ENCODE measurements at places on chromosomes 3 and 15.

DNA sequence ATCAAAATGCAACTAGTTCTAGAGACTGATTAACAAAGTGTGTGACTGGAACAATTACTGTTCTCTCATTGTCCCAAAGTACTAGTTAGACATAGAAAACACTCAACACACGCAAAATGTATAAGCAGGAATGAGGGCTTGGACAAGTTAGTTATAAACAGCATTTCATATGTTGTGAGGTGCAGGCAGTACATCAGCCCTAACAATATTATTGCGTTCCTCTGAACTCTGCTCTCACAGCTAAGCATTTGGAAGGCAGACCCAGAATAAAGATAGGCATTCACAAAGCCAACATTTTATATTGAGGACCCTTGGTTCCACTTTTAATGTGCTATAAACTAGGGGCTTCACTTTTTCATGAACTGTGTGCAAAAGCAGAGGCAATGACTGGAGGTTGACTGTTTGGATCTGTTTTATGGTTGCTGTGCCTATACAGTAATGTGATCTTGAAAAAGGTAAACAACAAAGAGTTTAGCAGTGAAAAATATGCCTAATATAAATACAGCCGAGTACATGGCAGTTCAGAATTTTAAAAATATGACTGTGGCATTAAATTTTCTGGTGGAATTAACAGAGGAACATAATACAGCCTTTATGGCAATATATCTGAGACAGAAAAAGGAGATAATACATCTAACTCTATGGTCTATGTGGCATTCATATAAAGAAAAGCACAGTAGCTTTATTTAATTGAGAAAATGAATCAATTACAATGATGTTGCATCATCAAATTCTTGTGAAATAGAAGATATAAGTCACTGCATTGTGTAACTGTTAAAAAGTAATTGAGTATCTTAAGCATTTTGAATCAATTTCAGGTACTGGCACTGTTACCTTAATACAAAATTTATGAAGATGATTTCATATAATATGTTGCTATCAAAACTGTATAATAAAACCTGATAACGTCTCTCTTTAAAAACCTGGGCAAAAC, 80.0 kb upstream of the SKOR1 start:
- DNase-seq, result no peak

- DNase-seq, result no peak
Observed at GRCh38 chr3:18670759-18671158, 245.6 kb upstream of the SATB1 start.

- no peak for DNase-seq
Observed at GRCh38 chr3:2790266-2790815, 319.8 kb downstream of the IL5RA start.

DNA sequence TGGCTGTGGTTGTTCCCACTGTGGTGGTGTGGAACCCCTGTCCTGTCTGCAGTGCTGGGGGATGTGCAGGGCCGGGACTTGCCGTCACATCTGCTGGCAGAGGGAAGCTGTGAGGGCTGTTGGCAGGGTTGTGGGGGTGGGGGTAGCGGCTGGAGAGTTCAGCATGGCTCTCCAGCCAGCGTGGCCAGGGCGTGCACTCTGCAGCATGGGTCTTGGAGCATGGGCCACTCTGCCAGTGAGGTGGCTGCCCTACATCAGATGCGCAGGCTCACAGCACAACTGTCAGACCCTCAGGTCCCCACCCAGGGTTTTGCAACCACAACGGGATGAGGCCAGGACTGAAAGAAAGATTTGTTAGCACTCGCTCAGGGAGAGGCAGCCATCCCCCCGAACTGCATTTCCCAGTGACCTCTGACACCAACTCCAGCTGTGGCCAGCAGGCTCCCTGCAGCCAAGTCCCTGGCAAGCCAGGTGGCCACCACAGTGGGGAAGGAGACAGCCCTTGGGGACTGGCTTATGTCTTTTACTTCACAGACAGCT, 237.7 kb upstream of the LYSMD4 start:
- no peak for DNase-seq

DNA sequence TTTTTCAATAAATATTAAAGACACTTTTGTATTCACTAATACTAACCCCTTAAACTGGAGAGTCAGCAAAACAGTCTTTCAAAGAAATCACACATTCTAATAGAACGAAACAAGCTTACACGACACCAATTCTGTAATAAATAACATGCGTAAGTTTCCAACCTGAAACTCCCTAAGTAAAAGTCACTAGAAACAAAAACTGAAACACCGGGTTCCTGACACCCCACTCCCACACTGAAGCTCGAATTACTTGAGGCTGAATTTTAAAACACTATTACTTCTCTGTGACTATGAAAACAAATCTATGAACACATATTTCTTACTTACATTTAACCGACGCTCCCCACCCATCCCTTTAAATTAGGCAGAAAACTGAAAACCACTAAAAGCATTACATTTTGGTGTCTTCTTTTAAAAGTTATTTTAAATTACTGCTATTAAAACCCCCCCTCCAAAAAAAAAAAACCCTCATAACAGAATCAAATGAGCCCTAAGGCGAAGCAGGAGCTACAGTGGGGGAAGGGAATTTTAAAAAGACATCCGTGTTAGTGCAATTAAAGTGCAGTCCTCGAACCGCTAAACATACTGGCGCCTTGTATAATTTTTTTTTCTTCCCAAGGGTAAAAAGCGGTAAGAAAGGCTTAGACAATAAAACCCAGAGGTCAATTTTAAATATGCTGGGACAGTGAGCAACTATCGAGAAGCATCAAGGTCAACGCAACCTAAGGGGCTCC, 878 bp downstream of the SPPL2A start:
- peak; percentile 73 for DNase-seq
